ENCODE measurements at places on chromosomes 16 and 17.

GRCh38 chr16:63702981-63703590 lies 1418.8 kb downstream of the CDH11 start:
- no peak for DNase-seq

DNA sequence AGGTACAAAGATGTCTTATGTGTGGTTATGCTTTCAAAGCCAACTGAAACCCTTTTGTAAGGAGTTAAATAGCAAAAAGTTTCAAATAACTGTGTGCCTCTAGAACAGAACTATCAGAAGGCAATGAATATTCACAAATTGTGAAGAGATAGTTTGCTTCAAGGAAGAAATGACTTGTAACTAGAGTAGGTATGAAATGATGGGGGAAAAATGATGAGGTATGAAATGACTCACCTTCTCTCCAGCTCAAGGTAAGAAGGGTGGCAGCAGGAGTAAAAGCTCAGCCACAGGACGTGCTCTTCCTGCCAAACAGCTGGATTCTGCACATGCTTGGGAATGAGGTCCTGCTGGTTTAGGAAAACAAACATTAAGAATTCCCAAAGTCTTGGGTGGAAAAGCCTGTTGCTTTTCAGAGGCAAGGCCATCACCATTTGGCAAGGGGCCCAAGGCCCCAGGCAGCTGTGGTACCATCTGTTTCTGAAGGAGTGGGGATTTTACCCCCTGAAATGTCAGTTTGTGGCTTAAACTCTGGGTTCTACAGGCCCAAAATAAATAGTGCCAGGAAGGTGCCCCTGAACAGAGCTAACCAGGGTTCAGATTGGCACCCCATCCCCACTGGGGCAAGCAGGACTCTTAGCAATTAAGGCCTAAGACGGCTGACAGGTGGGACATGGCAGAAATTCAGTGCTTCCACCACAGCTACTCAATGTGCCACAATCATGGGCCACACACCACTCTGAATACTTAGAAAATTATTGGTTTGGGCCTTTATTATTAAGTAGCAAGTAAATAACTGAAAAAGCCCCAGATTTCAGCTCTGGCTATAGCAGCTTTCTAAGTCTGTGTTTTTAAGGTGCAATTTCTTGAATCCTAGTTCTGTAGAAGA lies 13.3 kb downstream of the HERPUD1 start:
- no peak for DNase-seq

DNA sequence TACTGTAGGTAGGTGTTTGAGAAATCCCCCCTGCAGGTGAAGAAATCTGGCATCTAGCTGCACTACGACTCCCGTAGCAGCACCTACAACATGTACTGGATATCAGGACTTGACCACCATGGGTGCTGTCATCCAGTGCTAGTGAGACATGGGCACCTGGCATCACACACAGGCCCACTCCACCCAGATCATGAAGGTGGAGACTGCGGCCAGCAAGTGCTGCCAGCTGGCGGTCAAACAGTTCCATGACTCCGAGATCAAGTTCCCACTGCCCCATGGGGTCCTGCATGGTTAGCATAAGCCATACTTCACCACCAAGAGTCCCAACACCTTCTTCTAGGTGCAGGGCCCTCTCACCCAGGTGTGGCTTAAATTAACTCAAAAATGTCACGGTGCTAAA lies 213.0 kb upstream of the C17orf78 start:
- no peak for DNase-seq

DNA sequence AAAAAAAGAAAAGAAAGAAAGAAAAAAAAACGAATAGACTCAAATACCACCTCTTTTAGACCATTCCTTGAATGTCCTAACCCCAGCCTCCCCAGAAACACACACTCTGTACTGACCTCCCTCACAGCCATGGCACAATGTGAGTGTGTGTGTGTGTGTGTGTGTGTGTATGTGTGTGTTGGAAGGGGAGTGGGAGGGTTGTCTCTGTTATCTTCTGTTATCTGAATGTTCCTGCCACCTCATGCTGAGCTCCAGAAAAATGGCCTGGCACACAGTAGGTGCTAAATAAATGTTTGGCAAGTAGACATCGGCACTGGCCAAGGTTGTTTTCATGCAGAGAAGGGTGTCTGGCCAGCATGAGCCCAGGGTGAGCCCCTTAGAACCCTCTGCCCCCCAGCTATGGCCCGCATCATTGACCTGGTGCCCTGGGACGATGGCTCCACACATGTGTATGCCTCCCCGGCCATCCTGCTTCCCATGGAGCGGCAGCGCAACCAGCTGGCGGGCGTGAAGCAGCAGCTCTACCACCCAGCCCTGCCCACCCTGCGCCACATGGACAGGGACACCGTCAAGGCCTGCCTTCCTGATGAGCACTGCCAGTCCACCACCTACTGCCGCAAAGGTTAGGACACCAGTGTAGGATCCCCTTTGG lies 6.6 kb upstream of the CNGB1 start:
- DNase-seq: no peak

Data from SK-N-MC (cell line).